ENCODE measurements at places on chromosomes 16 and 17. TPM values are rescaled to one million over a fixed set of nuclear protein-coding genes. Genes with fewer than 3 reads are reported as not detected.

Gene CA4
- total RNA-seq = not detected

Gene RNF166
- total RNA-seq = 13.0 TPM

Gene BEAN1
- total RNA-seq = under 0.01 TPM

Gene TRIM72
- not detected for total RNA-seq

Gene KLHL36
- total RNA-seq = 66.7 TPM

Gene TEKT1
- not detected for total RNA-seq

Gene FADS6
- total RNA-seq = not detected
